CD4-positive, alpha-beta T cell treated with Interleukin-17A for 4 hours (primary cell): ENCODE measurements at places on chromosomes 7 and 10.

- DNase-seq: no peak
These were observed 54.5 kb upstream of the TOMM7 start for GRCh38 chr7:22876986-22877729.

DNA sequence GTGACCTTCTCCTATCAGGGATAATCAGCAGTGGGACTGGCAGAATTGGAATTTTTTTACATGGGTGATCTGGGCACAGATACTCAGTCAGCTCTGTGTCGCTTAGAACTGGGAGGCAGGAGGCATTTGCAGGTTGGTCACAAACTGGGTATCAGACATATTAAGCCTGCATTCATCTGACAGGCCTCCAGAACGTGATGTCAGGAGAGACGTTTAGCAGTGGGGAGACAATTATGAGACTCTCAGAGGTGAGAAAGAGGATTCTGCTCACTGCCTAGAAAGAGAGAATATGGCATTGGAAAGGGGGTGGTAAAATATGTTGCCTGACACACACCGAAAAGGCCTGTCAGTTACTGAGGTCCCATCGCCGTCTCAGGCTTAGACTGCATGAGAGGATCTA is 717.6 kb upstream of the GALNT17 start:
- no peak for DNase-seq

GRCh38 chr7:18770154-18770811 is 274.7 kb downstream of the HDAC9 start:
- DNase-seq: no peak

DNA sequence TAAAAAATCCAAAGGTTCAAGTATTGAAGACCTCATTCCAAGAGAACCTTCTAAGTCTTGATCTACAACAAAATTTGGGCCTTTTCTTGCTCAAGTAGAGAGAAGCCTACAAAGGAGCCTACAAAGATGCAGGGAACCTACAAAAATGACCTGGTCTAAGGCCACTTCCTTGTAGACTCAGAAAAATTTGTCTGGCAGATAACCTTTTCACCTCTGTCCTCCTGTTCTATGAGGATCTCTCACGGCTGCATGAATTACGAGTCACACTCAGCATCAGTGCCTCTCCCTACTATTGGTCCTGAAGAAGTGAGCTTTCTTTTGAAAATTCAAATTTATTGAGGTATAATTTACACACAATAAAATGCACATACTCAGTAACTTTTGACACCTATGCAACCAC is 29.3 kb downstream of the CCNJ start:
- DNase-seq: no peak

DNA sequence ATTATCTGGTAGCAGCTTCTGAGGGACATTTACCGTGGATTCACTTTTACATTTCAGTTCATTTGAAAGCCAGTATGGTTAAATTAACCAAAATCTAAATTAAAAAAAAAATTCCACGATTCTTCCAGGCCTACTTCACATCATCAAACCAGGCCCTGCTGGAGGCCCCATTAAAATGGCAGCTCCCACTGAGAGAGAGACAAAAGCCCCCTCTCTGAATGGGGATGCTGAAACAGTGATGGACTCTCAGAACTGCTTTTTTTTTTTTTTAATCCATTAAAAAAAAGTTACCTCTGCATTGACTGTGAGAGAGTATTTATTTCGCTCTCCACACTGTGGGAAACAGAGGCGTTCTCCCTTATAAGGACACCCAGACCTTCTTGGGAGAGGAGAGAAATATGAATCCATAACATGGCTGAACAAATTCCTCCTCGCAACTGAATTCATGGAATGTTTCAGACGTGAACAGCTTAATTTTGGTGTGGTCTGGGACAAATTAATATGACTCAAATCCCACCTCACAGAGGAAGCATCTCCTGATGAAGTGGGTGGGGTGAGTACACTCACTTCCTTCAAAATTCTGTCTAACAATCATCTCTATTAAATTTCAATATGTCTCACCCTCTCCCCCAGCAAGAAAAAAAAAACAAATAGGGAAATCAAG is 73.5 kb downstream of the SAMD9 start:
- DNase-seq: no peak
